Stimulated activated CD8-positive, alpha-beta memory T cell treated with anti-CD3 and anti-CD28 coated beads, Interleukin-7, amount 100 ng/mL, for 24 hours (primary cell): ENCODE measurements at places on chromosomes 2 and 18.
A peak's percentile ranks its signal among the peaks of the same experiment; 100 is the strongest.

DNA sequence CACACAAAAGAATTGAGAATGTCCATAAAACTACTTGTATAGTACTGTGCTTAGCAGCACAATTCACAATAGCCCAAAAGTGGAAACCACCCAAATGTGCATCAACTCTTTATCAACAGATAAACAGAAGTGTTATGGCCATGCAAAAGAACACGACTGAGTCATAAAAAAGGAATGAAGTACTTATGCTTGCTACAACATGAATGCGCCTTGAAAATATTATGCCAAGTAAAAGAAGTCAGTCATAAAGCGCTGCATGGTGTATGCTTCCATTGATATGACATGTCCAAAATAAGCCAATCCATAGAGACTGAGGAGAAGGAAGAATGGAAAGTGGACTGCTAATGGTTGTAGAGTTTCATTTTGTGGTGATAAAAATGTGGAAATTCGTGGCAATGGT, 12.1 kb upstream of the MAP2 start:
- no peak for DNase-seq

DNA sequence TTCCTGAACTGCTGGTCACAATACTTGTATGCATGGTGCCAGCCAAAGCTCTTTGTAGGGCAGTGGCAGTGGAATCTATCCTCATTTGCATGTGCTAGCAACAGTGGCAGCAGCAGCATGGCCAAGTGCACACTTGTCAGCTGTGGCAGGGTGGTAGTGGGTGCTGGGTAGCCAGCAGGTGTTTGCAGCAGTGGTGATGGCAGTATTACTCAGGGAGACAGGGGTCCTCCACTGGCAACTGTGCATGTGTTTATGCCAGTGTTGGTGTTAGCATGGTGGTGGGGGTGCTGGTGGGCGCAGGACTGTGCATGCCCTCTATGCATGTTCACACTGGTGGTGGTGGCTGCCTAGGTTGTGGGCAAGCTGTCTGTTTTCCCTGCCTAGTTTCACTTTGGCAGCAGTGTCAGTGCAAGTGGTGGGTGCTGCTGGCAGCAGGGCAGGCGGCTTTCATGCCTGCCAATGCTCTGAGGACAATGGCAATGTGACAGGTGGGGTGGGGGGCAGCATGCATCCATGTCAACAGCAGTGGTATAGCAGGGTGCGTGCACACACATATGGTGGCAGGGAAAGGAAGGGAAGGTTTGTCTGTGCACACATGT, 41.2 kb downstream of the GALNT13 start:
- no peak for DNase-seq

- DNase-seq = no peak
Measured at GRCh38 chr2:165924946-165925345, 28.6 kb downstream of the TTC21B start.

- no peak for DNase-seq
Measured at GRCh38 chr2:238956676-238957075, 108.8 kb downstream of the TWIST2 start.

DNA sequence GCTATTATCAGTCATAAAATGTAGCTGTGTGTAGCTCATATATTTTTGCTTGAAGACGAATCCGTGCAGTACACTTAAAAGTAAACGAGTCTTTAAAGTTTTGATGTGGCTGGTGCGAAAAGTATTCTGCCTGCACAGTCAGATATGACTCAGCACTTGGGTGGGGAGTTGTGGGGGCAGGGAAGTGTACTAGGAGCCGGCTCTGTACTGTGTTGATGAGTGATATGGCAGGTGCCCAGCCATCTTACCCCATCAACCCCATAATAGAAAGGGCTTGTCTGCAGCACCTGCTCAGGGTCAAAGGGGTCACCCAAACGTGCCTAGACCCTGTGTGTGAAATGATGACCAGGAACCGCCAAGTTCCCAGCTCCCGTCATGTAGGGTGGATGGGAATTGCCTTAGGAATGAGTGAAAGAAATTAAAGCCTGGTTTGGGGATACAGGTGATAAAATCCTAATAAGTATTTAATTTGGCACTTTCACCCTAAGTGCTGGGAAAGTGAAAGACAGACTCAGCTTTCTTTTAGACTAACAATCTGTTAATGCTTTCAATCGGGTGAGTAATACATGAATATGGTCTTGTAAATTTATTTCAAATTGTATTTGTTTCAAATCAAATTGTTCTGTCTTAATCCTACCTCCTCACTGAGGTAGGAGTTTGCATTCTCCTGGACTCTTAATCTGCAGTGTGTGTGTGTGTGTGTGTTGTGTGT, 48.0 kb downstream of the BCL2L11 start:
- DNase-seq = peak; percentile 45

- no peak for DNase-seq
Measured at GRCh38 chr2:144523596-144524117, 3.7 kb upstream of the ZEB2 start.

GRCh38 chr18:46362533-46362932, 258.3 kb downstream of the HAUS1 start:
- DNase-seq = no peak

DNA sequence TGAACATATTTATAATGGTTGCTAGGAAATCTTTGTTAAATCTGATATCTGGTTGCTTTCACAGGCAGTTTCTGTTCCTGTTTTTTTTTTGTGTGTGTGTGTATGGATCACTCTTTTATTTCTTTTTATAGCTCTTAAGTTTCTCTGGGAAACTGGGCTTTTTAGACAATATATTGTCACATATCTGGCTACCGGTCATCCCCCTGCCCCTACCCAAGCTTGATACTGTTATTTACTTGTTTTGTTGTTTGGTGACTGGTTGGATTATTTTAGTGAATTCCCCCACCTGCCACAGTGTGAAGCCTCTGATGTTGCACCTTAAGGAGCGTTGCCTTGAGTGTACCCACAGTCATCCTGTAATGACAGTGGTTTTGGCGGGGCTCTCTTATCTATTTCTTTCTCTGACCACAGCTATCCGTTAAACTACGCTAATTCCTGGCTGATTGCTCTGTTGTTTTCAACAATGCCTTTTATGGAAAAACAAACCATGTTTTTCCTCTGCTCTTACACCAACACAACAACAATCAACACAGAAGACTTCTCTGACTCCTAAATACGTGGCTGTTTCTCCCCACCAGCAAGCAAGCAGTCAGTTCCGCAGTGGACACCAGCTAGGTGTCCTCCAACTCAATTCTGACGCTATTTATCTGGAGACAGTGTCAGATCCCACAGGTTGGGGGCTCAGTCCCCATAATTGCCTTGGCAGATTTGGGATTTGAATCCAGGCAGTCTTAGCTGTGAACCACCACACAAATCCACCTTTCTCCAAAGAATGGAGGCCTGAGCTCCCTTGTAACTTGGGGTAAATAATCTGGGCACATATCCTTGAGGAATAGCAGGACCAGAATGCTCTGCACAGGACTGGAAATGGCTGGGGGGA, 10.9 kb downstream of the GNLY start:
- DNase-seq = no peak

- DNase-seq = no peak
Measured at GRCh38 chr2:119337749-119338148, 28.9 kb downstream of the C2orf76 start.

DNA sequence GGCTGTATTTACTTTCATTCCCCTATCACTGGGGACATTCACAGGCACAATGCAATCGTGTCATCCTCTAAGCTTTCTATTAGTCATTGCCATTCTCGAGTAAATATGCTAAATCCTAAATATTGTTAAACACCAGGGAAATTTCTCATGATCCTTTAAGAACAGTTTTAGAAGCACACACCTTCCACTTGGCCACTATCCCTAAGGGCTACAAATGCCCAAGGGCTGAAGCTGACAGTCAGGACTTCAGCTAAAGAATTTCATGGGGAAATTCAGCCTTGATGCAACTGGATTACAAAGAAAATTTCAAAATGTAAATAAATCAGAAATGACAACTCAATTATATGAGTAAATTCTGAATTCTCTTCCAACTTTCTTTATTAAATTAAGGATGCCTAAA, 163.1 kb upstream of the PID1 start:
- DNase-seq = no peak

- no peak for DNase-seq
Measured at GRCh38 chr2:67600946-67601345, 203.8 kb downstream of the ETAA1 start.

DNA sequence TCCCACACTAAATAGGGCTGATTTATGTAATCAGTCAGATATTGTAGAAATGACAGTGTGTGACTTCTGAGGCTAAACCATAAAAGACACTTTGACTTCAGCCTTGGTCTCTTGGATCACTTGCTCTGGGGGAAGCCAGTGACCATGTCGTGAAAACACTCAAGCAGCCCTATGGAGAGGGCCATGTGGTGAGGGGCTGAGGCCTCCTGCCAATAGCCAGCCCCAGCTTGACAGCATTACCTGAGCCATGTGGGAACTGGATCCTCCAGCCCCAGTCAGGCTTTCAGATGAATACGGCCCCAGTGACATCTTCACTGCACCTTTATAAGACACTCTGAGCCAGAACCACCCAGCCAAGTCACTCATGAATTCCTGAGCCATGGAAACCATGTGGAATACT, 20.8 kb downstream of the TNS1 start:
- no peak for DNase-seq

- DNase-seq = no peak
Measured at GRCh38 chr2:112317303-112318158, 42.1 kb downstream of the ZC3H6 start.

DNA sequence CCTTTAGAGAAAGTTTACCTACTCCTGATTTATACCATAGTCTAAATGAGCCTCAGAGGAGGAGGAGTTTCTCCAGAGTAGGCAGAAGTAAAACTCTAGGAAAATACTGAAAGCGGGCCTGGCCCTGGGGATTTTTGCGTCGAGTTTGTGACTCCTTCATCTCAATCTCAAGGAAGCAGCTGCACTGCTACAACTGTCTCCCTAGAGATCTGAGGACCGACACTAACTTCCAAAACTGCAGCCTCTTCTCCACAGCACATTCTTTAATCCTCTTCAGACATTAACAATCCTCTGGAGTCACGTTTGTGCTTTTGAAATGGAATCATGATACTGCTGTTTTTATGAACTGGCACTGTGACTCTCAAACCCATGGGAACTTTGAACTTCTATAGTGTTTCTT, 281.4 kb downstream of the KCNS3 start:
- no peak for DNase-seq

DNA sequence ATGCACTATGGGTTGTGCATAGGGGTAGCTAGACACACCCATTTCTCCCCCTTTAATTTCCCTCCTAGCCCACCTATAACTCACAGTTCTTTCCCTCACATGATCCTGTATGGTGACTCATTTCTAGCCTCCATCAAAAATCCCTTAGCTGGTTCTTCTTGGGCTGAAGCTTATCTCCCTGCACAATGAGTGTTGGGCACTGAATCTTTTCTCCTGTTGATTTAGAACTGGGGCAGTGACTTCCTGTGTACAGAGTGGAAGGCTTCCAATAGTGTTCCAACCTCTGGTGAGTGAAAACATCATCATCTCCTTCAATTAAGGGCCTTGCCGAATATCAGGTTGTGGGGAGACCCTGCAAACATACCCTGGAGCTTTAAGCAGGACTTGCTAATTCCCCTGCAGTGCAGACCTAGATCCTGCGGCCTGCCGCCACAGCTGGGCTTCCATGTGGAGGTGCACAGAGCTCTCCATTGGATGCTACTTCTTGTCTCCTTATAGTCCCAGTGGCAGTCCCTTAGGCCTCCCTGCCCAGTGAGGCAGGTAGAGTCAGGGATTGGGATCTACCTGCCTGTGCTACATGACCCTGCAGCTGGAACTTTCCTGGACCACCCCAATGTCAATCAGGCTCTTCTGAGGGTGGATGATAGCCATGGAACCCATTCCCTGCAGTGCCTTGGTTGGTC, 121.8 kb downstream of the PLB1 start:
- no peak for DNase-seq

GRCh38 chr18:12288403-12288755, 19.7 kb upstream of the TUBB6 start:
- DNase-seq = no peak

DNA sequence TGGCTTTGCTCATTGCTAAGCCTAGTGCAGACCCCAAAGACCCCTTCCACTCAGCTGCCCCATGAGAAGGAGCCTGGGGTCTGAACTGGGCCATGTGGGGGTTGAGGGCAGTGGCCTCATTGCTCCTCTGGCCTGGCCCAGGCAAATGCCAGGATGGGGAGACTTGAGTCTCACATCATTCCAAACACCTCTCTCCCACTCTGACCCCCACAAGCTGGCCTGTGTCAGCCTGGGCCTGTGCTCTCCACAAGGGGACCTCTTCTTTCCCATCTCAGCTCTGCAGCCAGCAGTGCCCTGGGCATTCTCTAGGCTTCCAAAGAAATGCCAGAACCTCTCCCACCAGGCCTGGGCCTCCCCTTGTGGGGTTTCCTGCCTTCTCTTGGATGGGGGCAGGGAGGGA, 45.8 kb upstream of the OTOF start:
- no peak for DNase-seq

GRCh38 chr18:3400567-3401296, 49.2 kb upstream of the TGIF1 start:
- DNase-seq = no peak

- DNase-seq = no peak
Measured at GRCh38 chr2:169715379-169716237, 18.0 kb upstream of the KLHL23 start.

DNA sequence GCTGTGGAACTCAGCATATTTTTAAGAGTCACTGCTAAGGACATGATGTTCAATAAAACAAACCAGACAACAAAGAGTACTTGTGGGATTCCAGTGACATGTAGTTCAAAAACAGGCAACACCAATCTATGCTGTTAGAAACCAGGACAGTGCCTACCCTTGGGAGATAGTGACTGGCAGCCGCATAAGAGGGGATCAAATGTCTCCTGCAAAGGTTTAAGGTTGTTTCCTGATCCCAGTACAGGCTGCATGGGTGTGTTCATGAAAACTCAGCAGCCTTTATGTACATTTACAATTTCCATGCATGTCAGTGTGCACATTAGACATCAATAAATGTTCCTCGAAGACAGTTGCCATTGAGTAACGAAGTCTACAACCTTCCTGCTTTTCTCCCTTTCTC, 183.8 kb downstream of the PID1 start:
- DNase-seq = no peak

DNA sequence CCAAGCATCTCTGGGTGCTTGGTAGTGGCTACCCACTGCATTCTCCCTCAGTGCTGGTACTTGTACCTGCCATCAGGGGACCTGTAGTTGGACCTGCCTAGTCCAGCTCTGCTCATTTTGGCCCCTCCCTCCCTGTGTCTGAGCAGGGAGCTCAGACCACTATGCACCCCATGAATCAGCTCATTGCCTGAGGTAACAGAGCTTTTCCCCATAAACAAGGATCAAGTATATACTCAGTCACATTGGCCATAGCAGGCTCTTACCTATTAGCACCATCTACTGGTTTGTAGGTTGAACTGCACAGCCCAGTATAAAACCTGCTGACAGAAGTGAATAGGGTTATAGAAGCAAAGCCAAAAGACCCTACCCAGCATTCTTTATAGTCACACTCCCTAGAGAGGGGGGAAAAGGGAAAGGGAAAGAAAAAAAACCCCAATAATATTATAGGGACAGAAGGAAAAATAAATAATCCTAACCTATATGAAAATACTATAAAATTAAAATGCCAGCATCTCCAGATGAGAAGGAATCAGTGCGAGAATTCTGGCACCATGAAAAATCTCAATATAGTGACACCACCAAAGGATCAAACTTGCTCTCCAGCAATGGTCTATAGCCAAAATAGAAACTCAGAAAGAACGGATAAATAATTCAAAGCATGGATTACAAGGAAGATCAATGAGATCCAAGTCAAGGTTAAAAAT, 6.9 kb upstream of the FLACC1 start:
- no peak for DNase-seq

GRCh38 chr18:51446571-51447210, 249.2 kb upstream of the MEX3C start:
- DNase-seq = no peak

- no peak for DNase-seq
Measured at GRCh38 chr2:120371969-120372625, 26.2 kb downstream of the INHBB start.
